NCI-H187 (cell line): ENCODE measurements at places on chromosomes 12 and 14.

DNA sequence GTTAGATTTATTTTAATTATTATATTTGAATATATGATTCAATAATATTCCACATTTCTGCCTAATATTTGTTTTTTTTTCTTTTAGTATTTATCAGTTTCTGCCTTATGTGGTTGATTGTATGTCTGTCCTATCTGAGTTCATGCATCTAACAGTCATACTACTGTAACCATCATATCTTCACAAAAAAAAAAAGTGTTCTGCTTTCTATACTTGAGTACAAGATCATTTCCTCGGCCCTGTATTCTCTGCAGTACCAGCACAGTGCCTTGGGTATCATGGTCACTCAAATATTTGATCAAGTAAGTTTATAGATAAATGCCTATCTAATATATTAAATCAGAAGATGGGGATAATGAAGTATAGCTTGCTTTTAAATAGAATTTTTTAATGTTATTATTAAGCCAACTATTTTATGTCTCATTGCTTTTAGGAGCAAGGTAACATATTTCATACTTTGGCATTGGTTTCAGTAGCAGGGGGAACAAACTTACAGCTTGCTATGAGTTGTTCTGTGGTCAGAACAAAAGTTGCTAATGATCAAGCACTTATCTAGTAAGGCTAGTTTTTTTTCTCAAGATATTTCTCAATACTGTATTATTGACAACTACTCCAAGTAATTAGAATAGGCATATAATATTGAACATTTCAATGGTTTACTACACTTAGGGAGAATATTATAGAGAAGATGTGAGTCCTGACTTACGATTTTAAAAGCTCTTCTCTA lies 290.5 kb upstream of the FBXO33 start:
- DNase-seq: no peak

- DNase-seq: no peak
Observed at GRCh38 chr12:30533558-30534265, 162.0 kb downstream of the IPO8 start.

DNA sequence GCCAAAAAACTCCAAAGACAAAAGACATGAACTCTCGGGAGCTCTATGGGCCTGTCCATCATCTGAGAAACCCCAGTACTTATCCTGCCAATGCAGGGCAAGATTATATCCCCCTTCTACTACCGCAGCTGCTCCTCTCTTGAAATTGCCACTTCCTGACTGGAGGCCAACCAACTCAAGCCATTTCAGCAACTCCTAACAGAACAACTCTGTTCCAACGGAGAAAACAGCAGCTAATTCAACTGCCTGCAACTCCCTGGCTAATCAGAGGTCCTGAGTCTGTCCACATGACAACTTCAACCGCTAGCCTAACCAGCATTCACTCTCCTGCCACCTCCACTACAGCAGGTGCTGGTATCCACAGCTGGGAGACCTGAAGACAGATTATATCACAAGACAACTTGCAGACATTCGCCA lies 24.1 kb downstream of the CEP83 start:
- DNase-seq: no peak

- DNase-seq: no peak
Observed at GRCh38 chr12:7624478-7624877, 41.2 kb downstream of the APOBEC1 start.

DNA sequence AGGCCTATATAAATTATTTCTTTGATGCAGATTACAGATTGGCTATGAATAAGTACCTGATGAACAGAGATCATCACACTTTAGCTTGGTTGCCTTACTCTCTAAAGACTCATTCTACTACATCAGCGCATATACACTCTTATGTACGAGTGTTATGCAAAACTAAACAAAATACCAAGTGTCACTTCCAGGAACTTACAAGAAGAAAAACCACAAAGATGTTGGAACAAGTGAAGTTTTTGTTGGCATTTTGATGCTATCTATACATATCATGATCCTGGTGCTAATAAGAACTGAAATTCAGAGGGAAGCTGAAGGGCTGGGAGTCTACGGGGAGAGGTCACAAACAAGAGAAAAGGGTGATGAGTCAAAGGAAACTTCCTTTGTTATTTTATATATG lies 47.9 kb upstream of the CERS5 start:
- DNase-seq: no peak

- no peak for DNase-seq
Observed at GRCh38 chr14:59439256-59439965, 25.8 kb downstream of the GPR135 start.

- no peak for DNase-seq
Observed at GRCh38 chr12:113643177-113643974, 171.7 kb upstream of the LHX5 start.

- no peak for DNase-seq
Observed at GRCh38 chr12:9881246-9881645, at the start of gene KLRF2. Gene KLRF2, plus strand, starts transcription at chr12:9881489. Its CDS starts 107 bp downstream, at chr12:9881596.

GRCh38 chr14:77151918-77152588 lies 10.5 kb upstream of the ZDHHC22 start:
- no peak for DNase-seq

- no peak for DNase-seq
Observed at GRCh38 chr12:103834942-103835341, 6.1 kb downstream of the NT5DC3 start.

DNA sequence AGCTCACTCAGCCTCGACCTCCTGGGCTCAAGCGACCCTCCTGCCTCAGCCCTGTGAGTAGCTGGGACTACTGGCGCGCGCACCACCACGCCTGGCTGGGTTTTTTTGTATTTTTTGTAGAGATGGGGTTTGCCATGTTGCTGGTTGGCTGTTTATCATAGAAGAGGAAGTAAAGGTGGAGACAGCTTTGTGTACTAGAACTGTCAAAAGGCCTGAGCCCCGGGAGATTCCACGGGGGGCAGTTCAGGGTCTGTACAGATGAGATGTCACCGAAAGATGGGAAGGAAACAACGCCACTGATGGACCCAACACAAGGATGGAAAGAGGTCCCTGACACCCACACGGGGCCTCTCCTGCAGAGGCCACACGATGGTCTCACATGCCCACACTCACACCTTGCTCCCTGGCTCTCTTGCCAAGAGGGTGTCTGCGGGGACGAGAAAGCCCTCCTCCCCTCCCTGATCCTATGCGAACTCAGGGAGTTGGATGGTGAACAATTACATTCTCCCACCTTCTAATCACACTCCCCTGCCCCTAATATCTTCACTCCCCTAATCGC lies 66.6 kb downstream of the KDM2B start:
- DNase-seq: no peak

- DNase-seq: no peak
Observed at GRCh38 chr12:76757694-76758093, 6.2 kb upstream of the ZDHHC17 start.

GRCh38 chr14:94466706-94467370 lies 9.2 kb downstream of the SERPINA9 start:
- DNase-seq: no peak

DNA sequence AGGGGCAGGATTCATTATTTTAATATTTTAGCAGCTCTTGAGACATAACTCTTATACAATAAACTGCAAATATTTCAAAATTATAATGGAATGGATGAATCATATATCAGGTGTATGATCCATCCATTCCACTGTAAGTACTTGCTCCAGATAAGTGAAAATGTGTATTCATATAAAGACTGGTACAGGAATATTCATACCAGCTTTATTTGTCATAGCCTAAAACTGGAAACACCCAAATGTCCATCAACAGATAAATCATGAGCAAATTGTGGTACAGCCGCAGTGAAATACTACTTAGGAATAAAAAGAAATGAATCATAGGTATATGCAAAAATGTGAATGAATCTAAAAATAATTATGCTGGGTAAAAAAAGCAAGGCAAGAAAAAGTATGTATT lies 263.6 kb upstream of the SYT10 start:
- DNase-seq: no peak

DNA sequence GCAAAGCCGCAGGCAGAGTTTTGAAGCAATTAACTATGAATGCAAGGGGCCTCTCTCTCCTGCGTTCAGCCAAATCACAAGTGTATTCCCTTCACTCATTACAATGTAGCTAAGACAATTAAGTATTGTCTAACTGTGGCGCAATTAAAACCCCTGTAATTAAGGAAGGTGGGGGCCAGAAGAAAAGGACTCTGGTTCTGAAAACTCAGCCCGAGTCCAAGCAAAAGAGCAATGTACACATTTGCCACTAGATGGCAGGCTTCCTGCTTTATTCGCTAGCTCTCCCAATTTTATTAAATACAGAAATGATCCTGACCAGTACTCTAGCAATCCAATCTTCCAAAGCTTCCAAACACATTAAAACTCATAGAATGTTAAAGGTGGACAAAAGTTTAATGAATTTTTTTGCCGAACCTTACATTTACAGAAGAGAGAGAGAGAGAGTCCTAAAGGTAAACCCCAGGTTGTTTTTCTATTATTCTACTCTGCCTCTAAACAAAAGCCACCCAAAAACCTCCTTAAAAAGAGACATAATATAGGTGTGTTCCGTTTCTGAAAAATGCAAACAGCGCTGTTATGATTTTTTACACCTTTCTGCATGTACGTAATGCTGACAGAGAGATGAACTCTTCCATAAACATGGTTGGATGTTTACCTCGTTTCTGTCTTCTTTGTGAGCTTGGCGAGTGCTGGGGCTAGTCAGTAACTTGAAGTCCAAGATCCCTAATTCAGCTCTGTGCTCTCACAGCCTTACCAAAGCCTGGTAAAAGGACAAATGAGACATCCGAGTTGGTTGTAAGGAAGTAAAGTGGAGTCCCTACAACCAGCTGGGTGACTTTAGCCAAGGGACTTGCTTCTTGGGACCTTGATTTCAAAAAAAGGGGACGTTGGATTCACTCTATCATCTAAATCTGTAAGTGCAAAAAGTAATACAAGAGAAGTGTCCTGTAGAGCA lies 50.9 kb upstream of the VASH1 start:
- peak; percentile 28 for DNase-seq

DNA sequence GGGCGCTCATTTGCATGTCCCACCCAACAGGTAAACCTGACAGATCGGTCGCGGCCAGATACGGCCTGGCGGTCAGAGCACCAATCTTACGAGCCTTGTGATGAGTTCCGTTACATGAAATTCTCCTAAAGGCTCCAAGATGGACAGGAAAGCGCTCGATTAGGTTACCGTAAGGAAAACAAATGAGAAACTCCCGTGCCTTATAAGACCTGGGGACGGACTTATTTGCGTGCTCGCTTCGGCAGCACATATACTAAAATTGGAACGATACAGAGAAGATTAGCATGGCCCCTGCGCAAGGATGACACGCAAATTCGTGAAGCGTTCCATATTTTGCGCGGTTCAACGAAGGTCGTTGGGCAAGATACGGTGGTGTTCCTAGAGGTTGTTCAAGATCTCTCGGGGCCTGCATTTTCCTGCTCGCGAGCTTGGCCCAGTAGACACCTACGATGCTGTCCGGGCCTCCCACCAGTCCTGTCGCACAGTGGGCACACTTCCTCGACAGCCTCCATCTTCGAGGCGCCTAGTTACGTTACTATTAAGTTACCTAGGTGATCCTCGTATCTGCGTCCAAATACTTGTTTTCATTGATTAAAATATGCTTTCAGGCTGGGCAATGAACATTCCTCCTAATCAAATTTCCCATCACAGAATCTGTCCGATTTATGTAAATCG lies at the start of gene RNU6-7:
Gene RNU6-7 (plus strand): TSS at position 230 of the 675 bp plus-strand sequence.
- DNase-seq: no peak

GRCh38 chr14:76193696-76194095 lies 42.0 kb downstream of the GPATCH2L start:
- DNase-seq: no peak

DNA sequence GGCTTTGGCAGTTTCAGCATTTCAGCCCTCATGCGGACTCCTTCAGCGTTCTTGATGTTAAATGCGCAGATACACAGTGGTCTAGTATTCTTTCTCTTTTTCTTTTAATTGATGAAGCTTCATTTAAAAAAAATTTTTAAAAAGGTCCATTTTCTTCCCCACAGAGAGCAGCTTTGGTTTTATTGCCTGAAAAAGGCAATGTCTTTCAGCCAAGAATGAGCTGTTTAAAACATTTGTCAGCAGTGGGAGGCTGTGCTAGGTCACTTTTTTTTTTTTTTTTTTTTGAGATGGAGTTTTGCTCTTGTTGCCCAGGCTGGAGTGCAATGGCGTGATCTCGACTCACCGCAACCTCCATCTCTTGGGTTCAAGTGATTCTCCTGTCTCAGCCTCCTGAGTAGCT lies 13.5 kb downstream of the KMT5A start:
- DNase-seq: no peak

DNA sequence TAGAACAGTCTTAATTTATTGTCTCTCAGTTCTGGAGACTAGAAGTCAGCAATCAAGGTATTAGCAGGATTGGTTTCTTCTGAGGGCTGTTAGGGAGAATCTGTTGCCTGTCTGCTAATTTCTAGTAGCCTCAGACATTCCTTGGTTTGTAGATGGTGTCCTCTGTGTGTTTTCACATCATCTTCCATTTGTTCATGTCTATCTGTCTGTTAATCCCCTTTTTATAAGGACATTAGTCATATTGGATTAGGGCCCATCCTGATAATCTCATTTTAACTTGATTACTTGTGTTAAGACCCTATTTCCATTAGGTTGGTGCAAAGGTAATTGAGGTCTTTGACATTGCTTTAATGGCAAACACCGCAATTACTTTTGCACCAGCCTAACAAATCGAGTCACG lies 34.3 kb downstream of the TBC1D15 start:
- no peak for DNase-seq

- DNase-seq: no peak
Observed at GRCh38 chr12:109125791-109126190, 9.4 kb downstream of the ACACB start.

GRCh38 chr12:120849765-120850164 lies 54.4 kb downstream of the SPPL3 start:
- no peak for DNase-seq

DNA sequence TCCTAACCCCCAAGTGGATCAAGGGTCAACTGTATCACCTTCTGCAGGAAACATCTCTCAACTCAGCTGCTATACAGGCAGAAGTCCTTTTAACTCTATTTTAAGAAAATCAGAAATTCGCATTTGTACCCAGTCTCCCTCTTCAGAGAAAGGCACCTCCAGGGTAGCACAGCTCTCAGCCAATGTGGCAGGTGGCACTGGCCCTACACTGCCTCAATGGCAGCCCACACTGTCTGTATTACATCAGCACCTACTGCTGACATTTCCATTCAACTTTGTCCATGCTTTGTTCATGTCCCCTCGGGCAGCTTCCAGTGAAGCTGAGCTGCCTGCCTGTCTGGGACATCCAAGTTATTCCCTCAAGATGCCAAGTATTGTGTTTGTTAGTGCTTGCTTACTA lies 8.8 kb downstream of the SPTSSA start:
- DNase-seq: no peak

- no peak for DNase-seq
Observed at GRCh38 chr14:67417633-67418032, 5.7 kb upstream of the PLEK2 start.

DNA sequence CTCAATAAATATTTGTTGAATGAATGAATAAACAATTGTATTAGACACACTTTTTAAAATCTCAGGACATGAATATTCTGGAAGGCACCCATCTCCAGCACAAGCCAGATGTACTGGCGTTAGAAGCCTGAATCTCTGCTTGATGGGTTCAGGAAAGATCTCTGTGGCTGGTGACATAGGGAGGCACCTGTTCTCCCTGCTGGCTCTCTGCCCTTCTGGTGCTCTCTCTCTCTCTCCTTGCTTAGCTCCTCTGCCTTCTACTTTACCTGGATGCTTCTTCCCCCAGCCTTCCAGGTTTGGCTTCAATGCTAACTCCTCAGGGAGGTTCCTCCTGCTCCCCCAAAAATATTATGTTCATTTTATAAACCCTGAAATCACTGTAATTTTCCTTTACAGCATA lies 1.5 kb downstream of the CYP46A1 start:
- DNase-seq: no peak

GRCh38 chr12:122437656-122438121 lies 15.2 kb upstream of the CLIP1 start:
- DNase-seq: no peak

GRCh38 chr14:77825895-77826519 lies 26.1 kb downstream of the ADCK1 start:
- no peak for DNase-seq
